ENCODE measurements at places on chromosomes 4 and X.

GRCh38 chr4:32172761-32173160 is 1452.6 kb downstream of the PCDH7 start:
- no peak for DNase-seq

DNA sequence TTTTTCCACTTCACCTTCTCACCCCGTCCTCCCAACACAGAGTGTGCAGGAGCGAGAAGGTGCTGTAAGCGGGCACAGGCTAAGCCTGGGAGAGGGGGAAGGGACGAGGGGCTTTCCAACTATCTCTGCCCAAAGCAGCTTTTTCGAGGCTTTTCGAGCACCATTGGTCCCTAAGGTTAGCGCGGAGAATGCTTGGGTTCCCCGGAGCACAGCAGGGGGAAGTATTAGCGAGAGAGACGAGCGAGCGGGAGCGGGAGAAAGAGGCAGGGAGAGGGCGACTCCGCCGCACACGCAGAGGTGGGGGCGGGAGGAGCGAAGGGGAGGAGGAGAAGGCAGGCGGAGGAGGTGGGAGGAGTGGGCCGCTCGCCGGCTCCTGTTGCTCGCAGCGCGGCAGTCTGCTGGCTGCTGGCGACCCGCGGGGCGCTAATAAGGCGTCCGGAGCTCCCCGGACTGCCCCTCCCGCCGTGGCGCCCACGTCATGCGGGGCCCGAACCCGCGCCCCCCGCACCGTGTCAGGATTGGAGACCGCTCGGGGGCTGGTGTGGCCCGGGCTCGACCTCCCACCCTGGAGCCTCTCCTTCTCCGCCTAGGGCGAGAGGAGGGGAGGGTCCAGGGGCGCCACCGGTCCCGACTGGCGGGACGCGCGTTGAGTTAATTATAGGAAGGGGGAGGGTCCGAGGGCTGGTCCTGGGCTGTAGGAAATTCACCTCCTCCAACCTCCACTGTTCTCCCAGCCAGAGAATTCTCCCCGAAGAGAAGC is at the start of gene ADAMTS3:
ADAMTS3 (minus strand) TSS at position 263 of the 760 bp plus-strand sequence. CDS start 459 bp downstream, outside the sequence.
- peak; percentile 9 for DNase-seq

DNA sequence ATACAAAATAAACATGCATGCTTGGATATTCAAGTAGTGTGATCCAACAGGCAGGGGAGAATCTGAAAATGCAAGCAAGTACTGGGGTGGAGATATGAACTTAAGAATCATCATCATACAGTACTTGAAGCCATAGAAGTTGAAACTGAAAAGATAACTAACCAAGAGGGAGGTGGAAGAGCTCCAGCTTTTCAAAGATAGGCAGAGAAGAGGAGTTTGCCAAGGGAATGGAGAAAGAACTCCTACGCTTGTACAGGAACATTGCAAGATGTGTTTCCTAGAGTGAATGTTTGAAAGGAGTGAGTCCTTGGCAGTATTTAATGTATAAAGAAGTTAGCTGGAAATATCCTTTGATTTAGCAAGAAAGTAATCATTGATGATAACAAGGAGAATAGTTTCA is 106.2 kb upstream of the FRMPD4 start:
- no peak for DNase-seq

- peak; percentile 59 for DNase-seq
These were observed 746 bp downstream of the PPAT start for GRCh38 chr4:56434599-56435139.

DNA sequence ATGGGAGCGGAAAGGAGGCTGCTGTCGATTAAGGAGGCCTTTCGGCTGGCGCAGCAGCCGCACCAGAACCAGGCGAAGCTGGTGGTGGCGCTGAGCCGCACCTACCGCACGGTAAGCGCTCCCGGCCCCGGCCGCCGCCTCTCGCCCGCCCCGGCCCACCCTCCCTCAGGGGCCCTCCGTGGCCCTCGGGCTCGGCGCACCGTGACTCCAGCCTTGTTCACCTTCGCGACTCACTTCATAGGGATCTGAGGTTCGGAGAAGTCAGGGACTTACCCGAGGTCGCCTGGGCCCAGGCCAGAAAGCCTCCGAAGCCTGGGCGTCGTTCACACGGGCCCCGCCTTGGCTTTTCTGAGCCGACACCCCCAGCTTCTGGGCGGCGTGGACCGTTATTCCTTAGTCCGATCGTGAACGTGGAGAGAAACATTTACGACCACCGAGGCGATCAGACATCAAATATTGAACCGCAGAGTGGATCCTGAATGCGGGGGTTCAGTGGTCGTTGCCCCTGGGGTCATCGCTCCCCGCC is 362 bp downstream of the NCAPG start:
- no peak for DNase-seq

GRCh38 chr4:141884070-141884469 is 247.7 kb downstream of the IL15 start:
- DNase-seq, result no peak

- DNase-seq, result no peak
These were observed 227.0 kb downstream of the DKK2 start for GRCh38 chr4:106809076-106809475.

- no peak for DNase-seq
These were observed 311.3 kb upstream of the EMCN start for GRCh38 chr4:100828986-100829685.

- DNase-seq, result no peak
These were observed 665 bp downstream of the TRPC5OS start for GRCh38 chrX:111876646-111877045.

DNA sequence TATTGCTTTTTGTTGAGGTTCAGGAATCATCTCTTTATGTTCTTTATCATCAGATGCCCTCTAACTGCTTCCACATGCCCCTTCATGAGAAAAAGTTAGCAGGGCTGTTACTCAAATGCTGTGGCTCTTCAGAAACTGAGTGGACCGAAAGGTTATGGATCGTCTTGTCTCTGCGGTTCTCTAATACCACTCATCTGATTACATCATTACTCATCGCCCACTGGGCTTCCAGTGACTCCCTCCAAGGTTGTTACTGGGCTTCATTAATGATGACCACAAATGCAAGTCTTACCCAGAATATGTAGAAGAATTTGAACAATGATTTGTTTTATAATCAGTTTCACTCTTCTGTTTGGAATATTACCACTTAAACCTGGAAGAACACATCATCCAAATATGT is 67.7 kb downstream of the RWDD4 start:
- DNase-seq, result no peak

- no peak for DNase-seq
These were observed 85.3 kb upstream of the MAML3 start for GRCh38 chr4:140239311-140239710.

GRCh38 chr4:119781044-119781443 is 152.4 kb upstream of the PDE5A start:
- DNase-seq, result no peak

- no peak for DNase-seq
These were observed 1391.2 kb downstream of the STIM2 start for GRCh38 chr4:28251831-28252230.

DNA sequence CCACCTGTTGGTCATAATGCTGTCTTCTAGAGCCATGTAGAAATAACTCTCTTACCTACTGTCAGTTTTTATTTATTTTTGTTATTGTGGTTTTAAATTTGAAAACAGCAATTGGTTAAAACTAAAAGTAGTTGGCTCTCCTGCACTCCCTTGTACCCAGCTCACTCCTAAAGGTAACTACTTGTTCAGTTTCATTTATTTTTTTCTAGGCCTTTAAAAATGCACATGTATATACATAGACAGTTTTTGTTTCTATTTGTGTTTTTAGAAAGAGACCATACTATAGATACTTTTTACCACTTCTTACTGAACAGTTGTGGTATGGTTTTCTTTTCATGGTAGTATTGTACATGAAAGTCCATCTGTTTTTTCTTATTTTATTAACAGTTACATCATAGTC is 16.8 kb downstream of the SMAD1 start:
- DNase-seq, result no peak

Data from NCI-H774 (cell line).